ENCODE measurements at places on chromosomes 2 and 18. TPM values are rescaled to one million over a fixed set of nuclear protein-coding genes. Genes with fewer than 3 reads are reported as not detected.

- no peak for DNase-seq
Measured at GRCh38 chr18:68267583-68267982, 447.3 kb downstream of the TMX3 start.

- no peak for DNase-seq
Measured at GRCh38 chr2:217788669-217789002, 214.2 kb downstream of the TNS1 start.

The FRZB gene
- 5.9 TPM for total RNA-seq

DNA sequence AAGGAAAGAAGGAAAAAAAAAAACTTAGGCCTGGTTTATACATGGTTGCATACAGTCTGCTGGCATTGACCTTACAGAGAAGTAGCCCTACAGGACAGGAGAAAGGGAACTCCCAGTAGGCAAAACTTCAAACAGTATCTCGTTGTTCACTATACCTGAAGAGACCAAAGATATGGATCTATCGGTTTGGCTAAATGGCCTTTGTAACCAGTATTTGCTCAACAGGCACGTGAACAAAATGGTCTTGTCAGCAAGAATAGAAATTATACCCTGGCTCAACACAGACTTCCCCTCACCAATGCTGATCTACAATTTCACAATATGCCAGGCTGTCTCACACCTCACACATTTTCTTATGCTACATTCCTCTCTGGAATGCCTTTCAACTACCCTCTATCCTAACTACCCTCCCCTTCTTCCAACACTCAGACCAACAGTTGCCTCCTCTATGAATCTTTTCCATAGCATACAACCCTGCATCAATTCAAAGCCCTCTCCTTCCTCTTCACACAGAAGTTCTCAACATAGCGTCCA is 13.7 kb downstream of the HYCC2 start:
- no peak for DNase-seq

GRCh38 chr2:14261771-14262170 is 370.7 kb upstream of the LRATD1 start:
- no peak for DNase-seq

The CNRIP1 gene
- 20.0 TPM for total RNA-seq

GRCh38 chr18:44819944-44820510 is 139.3 kb downstream of the SETBP1 start:
- no peak for DNase-seq

DNA sequence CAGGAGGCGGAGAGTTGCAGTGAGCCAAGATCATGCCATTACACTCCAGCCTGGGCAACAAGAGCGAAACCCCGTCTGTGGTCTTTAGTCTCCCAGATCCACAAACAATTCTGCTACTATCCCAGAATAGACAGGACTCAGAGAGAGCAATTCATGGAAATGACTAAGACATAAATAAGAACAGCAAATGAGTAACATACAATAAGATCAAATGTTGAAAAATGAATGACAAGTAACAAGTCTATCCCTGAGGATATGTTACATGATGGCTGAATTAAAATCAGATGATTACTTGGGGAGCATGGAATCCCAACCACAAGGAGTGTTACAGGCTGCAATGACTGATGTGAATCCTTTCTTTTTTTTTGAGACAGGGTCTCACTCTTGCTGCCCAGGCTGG is 10.3 kb downstream of the ARL5A start:
- no peak for DNase-seq

DNA sequence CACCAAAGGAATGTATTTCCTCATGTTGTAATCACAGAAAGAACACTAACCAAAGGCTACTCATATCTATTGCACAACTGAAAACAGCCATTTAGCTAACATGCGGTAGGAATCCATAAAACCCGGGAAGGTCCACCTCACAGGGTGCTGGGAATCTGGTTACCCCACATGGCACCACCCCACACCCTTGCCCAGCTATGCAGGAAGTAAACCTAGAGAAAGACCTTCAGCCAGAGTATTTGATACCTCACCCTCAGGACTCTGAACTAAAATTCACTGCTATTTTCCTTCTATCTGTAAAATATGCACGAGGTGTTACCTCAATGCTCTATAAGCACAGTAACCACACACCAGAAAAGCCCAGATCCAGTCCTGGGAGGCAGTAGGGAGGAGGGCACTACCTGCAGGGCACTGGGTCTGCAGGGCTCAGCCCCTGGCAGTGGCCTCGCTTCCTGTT is 45.8 kb downstream of the PTPN2 start:
- DNase-seq, result peak; percentile 73

GRCh38 chr18:23276451-23276850 is 141.2 kb downstream of the CABLES1 start:
- no peak for DNase-seq

- DNase-seq, result no peak
Measured at GRCh38 chr2:241422350-241422749, 66.3 kb downstream of the FARP2 start.

The SANBR gene
- 15.2 TPM for total RNA-seq

- DNase-seq, result no peak
Measured at GRCh38 chr18:58792086-58792485, 72.6 kb upstream of the ZNF532 start.

The DSC1 gene
- total RNA-seq, result 0.07 TPM

GRCh38 chr2:176445956-176446355 is 176.7 kb downstream of the MTX2 start:
- DNase-seq, result no peak

GRCh38 chr2:200476836-200477235 is 33.0 kb downstream of the KCTD18 start:
- no peak for DNase-seq

- peak; percentile 53 for DNase-seq
Measured at GRCh38 chr2:54657664-54658083, 65.8 kb upstream of the EML6 start.

DNA sequence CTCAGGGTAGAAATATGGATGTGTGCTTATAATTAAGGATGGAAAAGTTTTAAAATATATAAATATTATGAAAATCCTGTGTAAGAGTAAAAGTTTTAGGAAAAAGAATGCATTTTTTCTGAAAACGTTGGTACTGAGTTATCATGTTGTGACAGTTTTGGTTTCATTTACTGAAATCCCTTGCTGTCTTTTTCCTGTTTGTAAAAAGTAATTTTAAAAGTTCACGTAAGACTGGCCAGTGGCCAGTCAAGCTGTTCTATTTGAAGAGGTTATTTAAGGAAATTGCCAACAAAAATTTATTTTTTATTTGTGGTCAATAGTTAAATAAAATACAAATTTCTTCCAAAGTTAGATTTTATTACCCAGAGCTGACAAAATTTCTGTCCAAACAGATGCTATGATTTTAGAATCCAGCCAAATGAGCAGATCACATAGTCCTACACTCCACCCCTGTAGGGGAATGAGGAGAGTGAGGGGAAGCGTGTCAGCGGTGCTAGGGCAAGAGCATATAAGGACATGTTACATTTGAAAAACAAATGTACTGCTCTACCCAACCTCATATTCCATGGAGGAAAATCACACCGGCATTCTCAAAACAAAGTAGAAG is 297.8 kb upstream of the TFPI start:
- DNase-seq, result no peak

DNA sequence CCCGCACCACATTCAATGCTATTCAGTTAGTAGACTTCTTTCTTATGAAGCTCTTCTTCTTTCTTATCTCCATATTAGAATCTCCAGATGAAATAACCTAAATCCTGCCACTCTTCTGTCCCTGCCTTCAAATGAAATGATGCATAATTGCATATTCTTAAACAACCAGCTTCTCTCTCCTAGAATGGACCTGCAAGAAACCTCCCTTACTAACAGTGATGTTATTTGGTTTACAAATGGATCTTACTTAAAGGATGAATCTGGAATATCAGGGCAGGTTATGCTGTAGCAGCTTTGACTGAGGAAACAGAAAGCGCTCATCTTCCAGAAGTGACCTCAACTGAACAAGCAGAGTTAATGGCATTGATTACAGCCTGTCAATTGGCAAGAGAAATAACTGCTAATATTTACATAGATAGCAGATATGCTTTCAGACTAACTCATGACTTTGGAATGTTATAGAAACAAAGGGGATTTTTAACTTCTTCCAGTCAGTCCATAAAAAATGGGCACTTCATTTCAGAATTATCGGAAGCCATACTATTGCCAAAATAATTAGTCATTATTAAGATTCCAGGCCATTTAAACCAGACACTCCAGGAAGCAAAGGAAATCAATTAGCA is 755.7 kb upstream of the HS6ST1 start:
- no peak for DNase-seq

The CCDC142 gene
- 28.5 TPM for total RNA-seq

DNA sequence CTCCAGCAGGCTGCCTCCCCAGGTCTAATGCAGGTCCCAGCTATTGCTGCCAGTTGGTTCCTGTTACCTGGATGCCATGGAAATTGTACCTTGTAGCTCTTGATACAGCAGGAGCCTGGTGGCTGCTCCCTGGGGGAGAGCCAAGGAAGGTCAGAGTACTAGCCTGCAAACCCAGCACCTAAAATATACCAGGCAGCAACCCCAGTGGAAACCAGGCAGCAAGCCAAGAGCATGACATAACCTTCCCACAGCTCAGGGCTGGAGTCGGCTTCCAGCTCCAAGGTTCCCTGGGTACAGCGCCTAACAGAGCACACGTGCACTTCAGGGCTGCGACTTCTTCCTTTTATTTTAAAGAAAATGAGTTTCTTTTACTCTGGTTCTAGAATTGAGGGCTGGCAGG is 30.3 kb downstream of the TNP1 start:
- no peak for DNase-seq

GRCh38 chr2:97355887-97356286 is 233.8 kb downstream of the ANKRD36B start:
- DNase-seq, result no peak

The STARD6 gene
- not detected for total RNA-seq

DNA sequence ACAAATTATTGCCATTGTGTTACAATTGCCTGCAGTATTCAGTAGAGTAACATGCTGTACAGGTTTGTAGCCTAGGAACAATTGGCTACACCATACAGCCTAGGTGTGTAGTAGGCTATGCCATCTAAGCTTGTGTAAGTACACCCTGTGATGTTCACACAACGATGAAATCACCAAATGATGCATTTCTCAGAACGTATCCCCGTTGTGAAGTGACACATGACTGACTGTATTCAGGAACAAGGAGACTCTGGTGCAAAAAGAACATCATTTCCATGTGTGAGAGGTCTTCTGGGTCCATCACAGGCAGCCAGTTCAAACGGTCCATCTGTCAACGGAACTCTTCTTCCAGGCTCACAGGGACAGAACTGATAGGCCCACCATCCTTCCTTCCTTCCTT is 263.7 kb downstream of the ANAPC1 start:
- no peak for DNase-seq

The RTP5 gene
- not detected for total RNA-seq

GRCh38 chr2:103496850-103497249 is 735.0 kb downstream of the TMEM182 start:
- DNase-seq, result no peak

The UGT1A4 gene
- 7.0 TPM for total RNA-seq

The HTR2B gene
- total RNA-seq, result 4.1 TPM

DNA sequence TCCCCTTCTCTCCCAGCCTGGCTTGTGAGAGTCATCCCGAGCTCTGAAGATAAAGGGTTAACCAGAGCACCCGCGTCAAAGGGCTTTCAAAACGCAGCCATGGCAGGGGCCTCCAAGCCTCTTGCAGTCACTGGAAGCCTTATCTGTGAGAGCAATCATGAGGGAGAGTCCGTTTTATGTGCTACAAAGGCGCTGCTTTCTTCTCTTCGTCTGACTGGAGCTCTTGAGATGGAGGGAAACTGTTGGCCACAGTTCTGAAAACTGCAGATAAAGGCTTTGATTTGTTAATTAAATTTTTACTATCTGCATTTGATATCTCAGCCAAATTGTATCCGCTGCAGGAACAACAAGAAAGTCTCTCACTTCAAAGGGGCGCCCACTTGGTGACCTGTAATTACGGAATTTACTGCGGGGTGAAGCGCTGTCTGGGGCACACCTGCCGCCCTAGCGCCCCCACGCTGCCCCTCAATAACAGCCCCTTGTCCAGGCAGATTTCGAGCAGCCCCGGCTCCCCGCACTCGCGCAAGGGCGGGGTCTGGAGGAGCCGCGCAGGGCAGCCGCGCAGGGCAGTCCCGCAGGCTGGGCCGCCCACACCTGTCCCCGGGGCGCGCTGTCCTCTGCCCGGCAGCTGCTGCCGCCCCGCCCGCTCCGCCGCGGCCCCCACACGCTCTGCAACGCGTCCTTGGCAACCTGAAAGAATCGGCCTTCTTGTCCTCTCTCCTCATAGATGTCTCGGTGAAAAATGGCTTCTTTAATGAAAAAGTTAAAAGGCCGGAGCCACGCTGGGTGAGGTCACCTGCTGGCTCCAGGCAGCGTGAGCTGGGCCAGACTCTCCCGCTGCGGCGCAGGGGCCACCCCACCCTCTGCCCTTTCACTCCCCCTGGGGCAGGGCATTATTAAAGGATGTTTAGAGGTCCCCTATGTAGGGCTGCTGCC is 217.9 kb downstream of the VAPA start:
- DNase-seq, result peak; percentile 39

The EFHD1 gene
- total RNA-seq, result 2.2 TPM

GRCh38 chr2:45578056-45578843 is 32.8 kb downstream of the SRBD1 start:
- peak; percentile 30 for DNase-seq

The IRS1 gene
- total RNA-seq, result 29.0 TPM

The DHRS9 gene
- 92.0 TPM for total RNA-seq

DNA sequence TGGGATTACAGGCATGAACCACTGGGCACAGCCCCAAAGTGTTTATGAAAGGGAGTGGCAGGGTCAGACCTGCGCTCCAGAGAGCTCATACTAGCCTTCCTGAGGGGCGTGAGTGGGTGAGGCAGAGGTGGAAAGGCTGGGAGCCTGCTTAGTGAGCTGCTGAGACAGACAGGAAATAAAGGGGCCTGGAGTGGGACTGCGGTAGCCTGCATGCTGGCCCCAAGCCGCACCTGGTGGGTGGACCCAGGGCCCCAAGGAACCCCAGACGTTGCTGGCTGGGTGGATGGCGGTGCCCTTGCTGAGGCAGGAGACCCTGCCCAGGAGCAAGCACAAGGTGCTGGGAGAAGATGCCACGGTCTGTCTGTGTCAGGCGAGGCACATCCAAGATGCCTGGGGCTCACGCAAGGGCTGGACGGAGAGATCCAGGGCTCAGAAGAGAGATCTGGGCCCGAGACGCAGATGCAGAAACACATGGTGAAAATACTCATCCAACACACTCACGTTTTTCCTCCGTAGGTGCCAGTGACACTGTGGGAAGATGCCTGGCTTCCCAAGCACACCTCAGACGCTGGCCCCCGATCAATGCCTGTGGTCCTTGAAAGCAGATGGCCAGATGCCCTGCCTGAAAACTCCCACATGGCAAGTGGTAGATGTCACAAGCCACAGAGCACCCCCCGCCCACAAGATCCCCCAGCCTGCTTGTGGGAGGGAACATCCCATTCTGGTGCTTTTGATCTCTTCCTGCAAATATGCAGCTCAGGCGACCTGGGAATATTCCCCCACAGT is 151.1 kb downstream of the GLI2 start:
- no peak for DNase-seq

DNA sequence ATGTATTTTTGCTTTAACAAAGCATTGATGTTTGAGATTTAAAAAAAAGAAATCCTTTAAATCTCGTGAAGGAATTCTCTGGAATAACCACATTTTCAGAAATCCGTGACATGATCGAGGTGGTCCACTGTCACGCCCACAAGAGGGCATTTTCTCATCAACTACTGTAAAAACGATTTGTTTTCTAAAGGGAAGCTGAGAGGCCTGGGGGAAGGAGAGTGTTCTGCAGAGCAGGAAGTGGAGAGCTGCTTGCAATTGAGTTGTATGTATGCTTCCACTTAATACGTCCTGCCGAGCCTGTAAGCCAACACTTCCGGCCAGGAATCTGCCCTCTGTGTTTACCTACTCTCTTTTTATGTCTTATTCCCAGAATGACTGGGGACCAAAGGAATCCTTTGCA is 19.4 kb downstream of the KLHL29 start:
- peak; percentile 53 for DNase-seq
